ENCODE measurements at places on chromosomes 5 and 9.

GRCh38 chr5:130337179-130337888 is 433.1 kb downstream of the CHSY3 start:
- DNase-seq: no peak
- peaks cover 6% of the 10 kb centered on the region for H3K4me1 ChIP-seq
- H3K4me3 ChIP-seq: no peak overlapping the region
- no peaks in the 10 kb centered on the region for H3K36me3 ChIP-seq

DNA sequence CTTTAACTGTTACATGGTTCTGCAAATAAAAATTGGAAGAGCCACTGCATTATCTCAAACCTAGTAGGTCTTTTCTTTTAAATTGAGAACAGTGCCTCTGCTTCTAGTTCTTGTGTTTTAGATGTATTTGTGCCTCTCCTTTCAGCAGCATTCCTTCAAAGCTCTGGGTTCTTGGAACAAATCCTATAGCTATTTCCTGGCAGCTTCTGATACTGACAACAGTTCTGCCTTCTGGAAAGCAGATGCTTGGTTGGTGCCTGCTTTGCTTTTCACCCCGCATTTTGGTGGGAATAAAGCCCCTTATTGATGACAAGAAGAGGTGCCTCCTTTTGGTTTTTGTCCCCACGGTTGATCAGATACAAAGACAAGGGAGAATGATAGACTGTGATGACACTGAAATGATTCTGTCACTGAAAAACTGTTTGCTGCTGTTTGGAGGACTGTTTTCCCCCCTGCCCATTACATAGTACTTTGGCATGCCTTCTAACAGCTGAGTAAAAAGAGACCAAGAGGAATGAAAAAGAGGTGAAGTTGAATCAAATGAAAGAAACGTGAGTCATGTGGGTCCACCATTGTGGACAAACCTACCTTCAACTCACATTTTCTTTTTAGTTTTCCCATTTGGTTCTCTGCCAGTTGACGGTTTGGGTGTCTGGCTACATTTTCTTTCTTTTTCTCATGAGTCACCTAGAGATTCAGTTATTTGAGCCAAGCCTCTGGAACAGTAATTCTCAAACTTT is 5.6 kb downstream of the PTCD2 start:
- H3K36me3 ChIP-seq: peaks cover 31% of the 10 kb centered on the region
- no peak for DNase-seq
- no peak overlapping the region for H3K4me3 ChIP-seq
- no peaks in the 10 kb centered on the region for H3K27me3 ChIP-seq
- H3K4me1 ChIP-seq: peaks cover 9% of the 10 kb centered on the region

DNA sequence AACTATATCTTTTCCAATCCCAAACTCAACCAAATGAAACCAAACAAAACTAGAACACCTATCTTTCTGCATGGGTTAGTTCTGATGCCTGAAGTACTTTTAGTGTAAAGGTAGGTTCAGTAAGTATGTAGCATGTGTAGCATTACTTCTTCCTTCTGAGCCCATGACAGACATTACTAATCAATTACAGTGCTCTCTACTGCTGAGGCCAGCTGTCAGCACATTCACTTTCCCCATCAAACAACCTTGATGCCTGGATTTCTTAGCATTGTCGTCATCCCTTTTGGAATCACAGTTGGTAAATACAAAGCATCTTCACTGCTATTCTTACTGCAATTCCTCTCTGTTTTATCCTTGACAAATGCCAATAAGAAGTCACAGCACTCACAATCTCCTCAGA is 103.2 kb downstream of the PTTG1 start:
- H3K27me3 ChIP-seq: peaks cover 10% of the 10 kb centered on the region
- no peak overlapping the region for H3K27ac ChIP-seq
- H3K36me3 ChIP-seq: no peaks in the 10 kb centered on the region
- H3K4me1 ChIP-seq: peaks cover 4% of the 10 kb centered on the region

DNA sequence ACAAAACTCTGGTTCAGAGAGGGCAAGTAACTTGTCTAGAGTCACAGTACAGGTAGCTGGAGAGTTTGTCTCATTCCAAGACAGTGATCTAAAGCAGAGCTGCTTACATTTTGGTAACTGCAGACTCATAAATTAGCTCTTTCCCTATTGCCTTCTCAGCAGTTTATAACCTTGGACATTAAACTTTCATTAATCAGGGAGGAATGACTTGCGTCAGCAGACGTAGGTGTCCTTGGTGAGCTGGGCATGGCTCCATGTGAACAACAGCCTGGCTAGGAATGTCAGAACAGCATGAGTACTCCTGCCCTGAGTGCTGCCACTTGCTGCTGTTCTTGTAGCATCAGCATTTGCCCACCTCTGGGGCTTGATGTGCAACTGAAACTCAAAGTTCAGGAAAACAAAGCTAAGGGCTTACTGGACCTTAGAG is 2.2 kb upstream of the ALDOB start:
- DNase-seq: no peak
- H3K4me1 ChIP-seq: peaks cover 2% of the 10 kb centered on the region
- peaks cover 25% of the 10 kb centered on the region for H3K27me3 ChIP-seq
- no peak overlapping the region for H3K27ac ChIP-seq

DNA sequence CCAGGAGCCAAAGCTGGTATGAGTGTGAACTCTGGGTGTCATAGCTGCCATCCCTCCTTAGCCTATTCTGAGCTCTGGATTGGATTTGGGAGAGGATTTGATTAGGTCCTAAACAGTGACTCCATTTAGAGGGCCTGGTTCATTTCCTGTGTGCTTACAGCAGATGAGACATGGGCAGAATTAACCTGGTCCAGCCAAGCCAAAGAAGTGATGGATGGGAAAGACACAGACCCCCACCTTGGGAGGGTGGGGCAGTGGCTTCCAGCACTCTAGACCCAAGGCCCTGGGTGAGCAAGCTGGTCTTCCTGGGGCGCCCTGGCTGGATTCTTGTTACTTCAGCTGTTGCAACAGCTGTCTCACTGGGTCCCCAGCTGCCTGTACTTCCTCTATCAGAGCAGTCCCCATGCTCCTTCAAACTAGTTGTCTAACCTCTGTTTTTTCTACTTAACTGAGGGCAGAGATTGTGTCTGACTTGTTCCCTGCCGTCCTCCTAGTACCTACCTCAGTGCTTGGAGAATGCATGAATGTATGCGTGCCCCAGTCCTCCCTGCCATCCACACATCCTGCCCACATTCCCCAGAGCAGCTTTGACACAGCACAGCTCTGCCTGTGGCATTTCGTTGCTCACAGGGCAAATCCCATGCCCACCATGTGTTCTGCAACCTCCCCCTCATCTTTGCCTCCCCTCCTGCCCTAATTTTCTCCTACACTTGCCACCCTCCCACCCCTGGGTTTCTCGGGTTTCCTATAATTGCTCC is 115.9 kb downstream of the RGS3 start:
- H3K4me3 ChIP-seq: no peak overlapping the region
- peaks cover 16% of the 10 kb centered on the region for H3K4me1 ChIP-seq
- H3K36me3 ChIP-seq: no peaks in the 10 kb centered on the region
- no peak for DNase-seq
- no peaks in the 10 kb centered on the region for H3K27me3 ChIP-seq

Data from mesothelial cell of epicardium (in vitro differentiated cells).